ENCODE measurements at places on chromosomes 5 and 9.

DNA sequence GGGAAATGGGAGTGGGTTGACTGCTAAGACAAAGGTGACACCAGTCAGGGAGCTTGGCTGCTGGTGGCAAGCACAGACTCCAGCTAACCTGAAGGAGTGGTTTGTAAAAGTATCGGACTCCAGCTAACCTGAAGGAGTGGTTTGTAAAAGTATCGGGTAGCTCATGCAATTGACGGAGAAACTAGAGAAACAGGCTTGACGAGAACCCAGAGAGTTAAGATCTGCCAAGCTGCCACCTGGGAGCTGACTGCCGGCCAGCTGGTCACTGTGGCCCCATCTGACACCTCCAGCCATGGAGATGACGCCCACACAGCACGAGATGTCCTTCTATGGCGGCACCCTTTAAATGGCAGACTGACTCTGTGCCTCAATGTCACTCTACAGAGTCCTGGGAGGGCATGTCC is 28.3 kb upstream of the CRB2 start:
- no peak for DNase-seq

GRCh38 chr9:81575956-81576355 is 113.4 kb downstream of the TLE1 start:
- DNase-seq, result peak; percentile 49

GRCh38 chr5:77339337-77339890 is 128.9 kb downstream of the PDE8B start:
- no peak for DNase-seq

DNA sequence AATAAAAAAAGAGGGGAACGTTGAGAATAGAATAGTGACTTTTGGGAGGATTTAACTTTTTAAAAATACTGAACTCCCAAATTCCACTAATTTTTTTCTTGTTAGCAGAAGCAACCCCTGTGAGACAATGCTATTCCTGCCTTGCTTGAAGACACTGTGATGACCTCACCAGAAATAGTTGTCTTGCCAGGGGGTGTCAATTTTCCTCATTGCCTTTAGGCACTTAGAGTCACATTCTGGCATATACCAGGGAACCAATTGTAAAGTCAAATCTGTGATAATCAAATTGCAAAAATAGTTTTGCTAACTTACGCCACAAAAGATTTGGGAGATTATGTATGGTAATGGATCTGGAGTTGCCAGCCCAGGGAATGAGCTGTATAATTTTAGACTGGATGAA is 42.8 kb upstream of the RPS23 start:
- DNase-seq, result no peak

GRCh38 chr5:151692312-151692711 is 5.6 kb upstream of the SPARC start:
- DNase-seq, result no peak

GRCh38 chr5:107813559-107813958 is 142.8 kb upstream of the EFNA5 start:
- DNase-seq, result no peak

- DNase-seq, result no peak
These were observed 20.7 kb upstream of the IL33 start for GRCh38 chr9:6194934-6195333.

DNA sequence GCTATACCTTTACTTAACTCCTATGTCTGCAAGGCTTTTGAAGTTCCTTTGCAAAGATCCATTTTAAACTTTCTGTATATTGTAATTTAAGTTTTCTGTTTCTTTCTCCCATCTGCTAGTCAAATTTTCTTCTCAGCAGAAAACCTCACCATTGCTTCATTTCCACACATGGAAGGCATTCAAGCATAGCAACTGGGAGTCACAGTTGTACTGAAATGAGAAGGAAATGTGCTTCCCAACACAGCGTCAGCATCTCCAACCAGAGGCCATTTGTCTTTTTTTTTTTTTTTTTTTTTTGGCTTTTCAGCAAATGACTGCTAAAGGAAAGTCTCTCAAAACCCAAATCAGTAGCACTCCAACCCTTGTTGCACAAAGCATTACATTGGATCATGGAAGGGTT is 92.5 kb downstream of the RAB3C start:
- DNase-seq, result no peak
